ENCODE measurements at places on chromosomes 12 and 14.
A peak's percentile ranks its signal among the peaks of the same experiment; 100 is the strongest.

GRCh38 chr14:59224341-59224740, 35.9 kb downstream of the DAAM1 start:
- DNase-seq = no peak

- no peak for DNase-seq
Observed at GRCh38 chr12:124537525-124538193, 29.8 kb downstream of the NCOR2 start.

DNA sequence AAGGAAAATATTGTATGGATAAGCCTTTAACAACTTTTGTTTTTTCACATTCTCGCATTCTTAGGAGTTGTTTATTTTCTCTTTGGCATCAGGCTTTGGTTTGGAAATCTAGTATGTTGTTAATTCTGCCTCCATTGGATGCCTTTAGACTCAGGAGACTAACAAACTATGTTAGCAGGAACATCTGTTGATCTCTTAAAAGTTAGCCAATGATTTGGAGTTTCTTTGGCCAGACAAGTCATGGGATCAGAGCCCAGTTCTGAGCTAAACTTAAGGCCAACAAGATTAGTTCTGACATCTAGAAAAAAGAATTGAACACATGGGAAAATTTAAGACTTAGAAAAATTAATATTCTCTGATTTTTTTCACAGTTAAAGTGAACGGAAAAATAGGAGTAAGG, 35.3 kb upstream of the STRAP start:
- DNase-seq = no peak

DNA sequence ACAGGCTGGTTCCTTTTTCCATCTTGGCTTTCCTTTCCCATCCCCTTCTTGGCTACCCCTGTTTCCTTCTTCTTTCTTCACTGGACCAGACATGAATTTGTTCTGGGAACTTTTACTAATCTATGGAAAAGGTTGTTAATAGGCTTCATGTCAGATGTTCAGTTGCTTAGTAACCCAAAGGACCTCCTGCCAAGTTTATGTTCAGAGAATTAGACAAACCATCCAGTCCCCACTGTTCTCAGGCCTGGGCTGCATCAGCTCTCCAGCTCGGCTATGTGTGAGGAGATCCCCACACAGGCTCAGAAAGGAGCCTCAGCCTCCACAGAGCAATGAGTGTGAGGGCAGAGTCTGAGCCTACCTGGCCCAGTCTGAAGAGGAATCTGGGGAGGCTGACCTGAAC, 78.0 kb downstream of the AKAP6 start:
- no peak for DNase-seq

- DNase-seq = peak; percentile 18
Observed at GRCh38 chr14:70086685-70087379, 101.9 kb downstream of the SLC8A3 start.

GRCh38 chr14:49549881-49550280, 36.3 kb downstream of the RPS29 start:
- peak; percentile 86 for DNase-seq

DNA sequence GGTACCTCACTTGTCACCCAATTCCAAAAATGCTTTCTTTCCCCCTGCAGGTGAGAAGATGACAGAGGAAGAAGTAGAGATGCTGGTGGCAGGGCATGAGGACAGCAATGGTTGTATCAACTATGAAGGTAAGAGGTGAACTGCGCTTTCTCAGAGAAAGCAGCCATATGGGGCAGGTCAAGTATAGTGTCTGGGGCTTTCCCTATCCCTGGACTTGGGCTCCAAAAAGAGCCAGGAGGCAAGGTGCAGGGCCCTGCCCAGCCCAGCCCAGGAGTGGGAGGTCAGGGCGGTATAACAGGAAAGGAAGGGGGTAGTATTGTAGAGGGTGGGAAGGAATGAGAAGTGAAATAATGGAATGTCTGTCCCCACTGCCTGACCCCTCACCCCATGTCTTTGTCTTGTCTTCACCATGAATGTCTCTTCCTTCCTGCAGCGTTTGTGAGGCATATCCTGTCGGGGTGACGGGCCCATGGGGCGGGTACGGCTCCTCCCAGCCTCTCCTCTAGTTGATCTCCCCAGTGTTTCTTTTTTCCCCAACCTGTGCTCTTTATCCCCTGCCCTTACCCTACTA, 2.1 kb downstream of the MYL6 start:
- no peak for DNase-seq

DNA sequence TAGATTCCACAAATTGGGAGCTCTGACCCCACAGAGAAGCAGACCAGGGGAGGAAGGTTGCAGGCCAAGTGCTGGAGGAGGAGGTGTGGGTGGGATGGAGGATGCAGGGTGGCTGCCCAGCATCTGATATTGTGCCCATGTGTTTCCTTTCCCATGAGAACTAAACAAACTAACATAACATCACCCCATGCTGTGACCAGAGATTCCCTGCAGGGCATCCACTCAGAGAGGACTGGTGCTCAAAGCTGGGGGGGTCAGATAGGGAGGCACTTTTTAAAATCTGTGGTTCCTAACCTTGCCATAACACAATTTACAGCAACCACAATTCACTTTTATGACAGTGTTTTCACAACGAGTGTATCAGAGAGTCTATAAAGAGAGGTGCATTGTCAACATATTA, 1277.6 kb downstream of the AACS start:
- DNase-seq = no peak

GRCh38 chr12:23561364-23562345, 387.8 kb downstream of the SOX5 start:
- DNase-seq = no peak

GRCh38 chr12:6430124-6430989, 14.4 kb upstream of the CD27 start:
- DNase-seq = peak; percentile 55

GRCh38 chr14:20743556-20743955, 2.1 kb upstream of the EDDM3A start:
- DNase-seq = no peak

GRCh38 chr12:19128485-19128884, 1.0 kb upstream of the PLEKHA5 start:
- no peak for DNase-seq

- DNase-seq = no peak
Observed at GRCh38 chr14:92952481-92953298, 29.7 kb downstream of the CHGA start.

DNA sequence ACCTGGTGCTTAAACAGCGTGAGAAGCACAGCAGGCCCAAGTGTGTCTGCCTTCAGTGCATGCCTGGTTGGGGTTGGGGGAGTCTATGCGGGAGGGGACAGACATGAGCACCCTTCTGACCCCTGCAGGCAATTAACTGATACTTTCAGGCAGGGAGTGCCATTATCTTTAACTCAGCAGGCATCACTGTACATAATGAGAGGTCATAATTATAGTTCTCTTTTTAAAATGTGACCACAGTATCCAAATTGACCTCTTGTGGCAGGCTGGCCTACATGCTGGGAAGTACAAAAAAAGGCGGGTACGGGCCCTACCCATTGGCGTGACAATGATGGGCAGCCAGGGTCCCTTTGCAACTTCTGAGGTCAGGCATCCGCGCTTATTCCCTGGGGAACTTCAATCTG, 209.1 kb downstream of the FOXN3 start:
- no peak for DNase-seq

DNA sequence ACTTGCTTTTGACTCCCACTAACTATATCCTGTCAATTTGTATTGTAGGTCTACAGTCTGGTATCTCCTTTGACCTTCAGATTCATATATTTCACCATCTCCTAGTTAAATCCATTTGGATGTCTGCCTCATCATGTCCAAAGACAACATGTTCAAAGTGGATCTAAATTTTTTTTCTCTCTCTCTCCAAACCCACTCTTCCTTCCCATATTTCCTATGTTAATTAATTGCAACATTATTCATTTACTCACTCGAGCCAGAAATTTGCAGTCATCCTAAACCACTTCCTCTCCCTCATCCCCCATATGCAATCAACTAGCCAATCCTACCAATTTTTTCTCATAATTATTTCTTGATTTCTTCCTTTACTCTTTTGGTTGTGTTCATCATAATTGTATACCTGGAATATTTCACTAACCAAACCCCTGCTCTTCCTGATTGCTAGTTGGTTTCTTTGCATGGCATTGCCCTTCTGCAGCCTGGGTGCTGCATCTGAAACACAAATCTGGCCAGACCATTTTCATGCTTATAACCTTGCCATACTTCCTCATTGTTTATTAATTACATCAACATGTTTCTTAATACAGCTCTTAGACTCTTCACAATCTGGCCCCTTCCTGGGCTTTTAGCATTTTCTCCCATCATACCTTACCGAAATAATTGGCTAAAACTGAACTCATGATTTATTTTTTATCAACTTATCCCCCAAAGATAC, 442.2 kb downstream of the ADAMTS20 start:
- no peak for DNase-seq

DNA sequence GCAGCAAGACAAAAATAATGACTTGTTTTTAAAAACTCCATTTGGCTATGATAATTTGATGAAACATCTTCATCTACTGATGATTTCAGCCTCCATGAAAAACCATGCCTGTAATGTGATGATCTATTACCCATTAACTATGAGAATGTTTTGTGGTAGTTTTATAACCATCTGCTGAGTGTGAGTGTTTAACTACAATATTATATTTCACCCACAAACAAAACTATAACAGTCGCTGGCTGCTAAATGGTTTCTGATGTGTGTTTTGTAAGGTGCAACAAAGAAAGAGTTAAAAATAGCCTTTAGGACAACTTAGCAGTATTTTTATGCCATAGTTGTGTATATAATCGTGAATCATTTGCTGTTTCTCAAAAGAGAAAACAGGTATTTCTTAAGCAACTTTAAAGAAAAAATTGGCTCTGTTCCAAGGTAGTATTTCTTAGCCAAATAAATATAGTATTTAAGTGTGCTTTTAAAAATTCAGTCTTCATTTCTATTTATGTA, 4.9 kb downstream of the PTHLH start:
- DNase-seq = no peak

DNA sequence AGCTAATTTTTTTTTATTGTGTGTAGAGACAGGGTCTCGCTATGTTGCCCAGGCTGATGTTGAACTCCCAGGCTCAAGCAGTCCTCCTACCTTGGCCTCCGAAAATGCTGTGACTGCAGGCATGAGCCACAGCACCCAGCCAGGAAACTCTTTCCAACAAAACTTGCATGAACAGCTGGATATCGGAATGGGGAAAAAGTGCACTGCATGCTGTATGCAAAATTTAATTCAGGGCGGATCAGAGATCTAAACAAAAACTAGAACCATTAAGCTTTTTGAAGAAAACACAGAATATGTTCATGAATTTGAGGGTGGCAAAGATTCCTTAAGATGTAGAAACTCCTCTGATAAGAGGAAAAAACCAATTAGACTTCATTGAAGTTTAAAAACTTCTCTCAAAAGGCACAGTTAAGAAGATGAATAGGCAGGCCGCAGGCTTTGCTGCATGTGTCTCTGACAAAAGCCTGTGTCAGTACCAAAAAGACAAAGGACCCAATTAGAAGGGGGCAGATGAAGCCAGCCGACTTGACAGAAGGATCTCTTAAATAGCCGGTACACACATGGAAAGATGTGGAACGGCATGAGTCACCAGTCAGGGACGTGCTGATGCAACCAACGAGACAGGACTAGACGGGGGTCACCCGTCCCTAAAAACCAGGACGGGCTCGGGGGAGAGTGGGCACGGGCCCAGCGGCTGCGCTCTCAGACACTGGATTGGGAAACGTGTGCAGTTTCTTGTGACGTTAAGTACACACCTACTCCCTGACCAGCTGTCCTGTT, 34.8 kb upstream of the MMP17 start:
- no peak for DNase-seq

DNA sequence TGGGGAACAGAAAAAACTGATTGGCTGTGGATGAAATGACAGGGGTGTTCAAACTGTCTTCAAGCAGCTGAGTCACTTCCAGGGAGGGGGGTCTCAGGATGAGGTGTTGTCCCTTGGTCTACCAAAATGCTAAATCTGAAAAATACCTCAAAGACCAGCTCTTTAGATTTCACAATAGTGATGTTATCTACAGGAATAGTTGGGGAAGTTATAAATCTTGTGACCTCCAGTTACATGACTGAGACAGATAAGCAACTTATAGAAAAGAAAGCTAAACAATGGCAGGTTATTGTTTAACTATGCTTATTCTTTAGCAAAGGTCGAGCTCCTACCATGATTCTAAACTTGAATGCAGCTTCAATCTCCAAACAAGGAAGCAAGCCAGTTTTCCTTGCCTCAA, 125.4 kb downstream of the SYT10 start:
- DNase-seq = no peak

- DNase-seq = no peak
Observed at GRCh38 chr14:75313294-75313693, 34.7 kb downstream of the FOS start.

GRCh38 chr14:100539766-100540140, 47.5 kb downstream of the BEGAIN start:
- no peak for DNase-seq

DNA sequence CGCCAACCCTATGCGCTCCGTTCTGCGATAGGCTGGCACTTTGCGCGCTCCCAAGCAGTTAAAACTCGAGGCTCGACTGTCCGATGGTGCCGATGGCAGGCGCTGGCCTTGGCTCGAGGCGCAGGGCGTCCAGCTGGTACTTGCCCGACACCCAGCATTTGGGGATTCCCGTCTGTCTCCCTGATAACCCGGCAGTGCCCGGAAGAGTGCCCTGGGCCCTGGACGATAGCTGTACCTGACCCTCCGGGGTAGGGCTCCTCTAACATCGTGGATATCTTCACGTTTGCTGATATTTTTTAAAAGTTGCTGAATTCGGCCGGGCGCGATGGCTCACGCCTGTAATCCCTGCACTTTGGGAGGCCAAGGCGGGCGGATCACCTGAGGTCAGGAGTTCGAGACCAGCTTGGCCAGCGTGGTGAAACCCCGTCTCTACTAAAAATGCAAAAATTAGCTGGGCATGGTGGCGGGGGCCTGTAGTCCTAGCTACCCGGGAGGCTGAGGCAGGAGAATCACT, 908 bp upstream of the WIF1 start:
- DNase-seq = no peak

DNA sequence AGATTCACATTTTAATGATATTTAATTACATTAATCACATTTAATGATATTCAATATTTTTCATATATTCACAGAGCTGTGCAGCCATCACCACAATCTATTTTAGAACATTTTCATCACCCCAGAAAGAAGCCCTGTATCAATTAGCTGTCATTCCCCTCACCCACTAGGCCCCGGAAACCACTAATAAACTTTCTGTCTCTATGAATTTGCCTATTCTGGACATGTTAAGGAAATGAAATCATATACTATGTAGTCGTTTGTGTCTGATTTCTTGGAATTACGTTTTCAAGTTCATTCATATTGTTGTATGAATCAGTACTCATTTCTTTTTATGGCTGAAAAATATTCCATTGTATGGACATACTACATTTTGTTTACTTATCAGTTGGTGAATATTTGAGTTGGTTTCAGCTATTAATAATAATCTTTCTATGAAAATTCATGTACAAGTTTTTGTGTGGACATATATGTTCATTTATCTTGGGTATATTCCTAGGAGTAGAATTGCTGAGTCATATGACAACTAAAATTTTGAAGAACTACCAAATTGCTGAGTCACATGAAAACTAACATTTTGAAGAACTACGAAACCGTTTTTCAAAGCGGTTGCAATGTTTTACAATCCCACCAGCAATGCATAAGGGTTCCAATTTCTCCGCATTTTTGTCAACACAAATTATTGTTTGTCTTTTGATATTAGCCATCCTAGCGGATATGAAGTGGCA, 11.7 kb upstream of the OTOGL start:
- DNase-seq = no peak

Measured in HAP-1 (cell line).